COLO829 (cell line): ENCODE measurements at places on chromosomes 3 and 15.

GRCh38 chr15:67372986-67373675 is 118.5 kb downstream of the IQCH start:
- DNase-seq = no peak

DNA sequence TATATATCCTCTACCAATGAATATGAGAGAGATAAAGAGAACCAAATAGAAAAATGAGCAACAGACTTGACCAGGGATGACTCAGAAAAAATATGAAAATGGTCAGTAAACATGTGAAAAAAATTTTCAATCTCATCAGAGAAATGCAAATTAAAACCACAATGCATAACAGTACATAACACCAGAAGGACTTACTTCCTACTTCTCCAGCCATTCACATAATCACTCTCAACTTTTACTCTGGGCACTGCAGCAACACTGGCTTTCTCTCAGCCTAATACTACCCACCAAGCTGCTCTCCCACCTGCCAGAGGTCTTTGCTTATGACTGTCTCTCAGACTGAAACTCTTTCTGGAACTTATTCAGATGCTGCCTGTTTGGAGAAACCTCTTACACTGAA is 49.4 kb downstream of the DPH6 start:
- no peak for DNase-seq

GRCh38 chr15:67407786-67408185 is 113.1 kb upstream of the C15orf61 start:
- DNase-seq = no peak

DNA sequence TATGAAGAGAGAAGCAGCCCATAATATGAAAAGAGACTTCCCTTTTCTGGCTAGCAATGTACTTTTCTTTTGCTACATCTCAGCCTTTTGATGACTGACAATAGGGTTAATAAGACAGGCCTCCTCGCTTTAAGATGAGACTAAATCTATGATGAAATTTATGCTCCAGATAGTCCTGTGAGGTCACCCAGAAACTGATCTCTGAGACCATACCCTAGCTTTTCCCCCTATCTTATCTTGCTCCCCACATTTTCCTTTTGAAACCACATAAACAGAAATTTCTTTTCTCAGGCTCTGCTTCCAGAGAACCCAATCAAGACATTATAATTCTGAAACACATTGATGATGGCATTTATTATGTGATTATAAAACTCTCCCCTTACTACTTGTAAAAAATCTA is 168.8 kb upstream of the CADM2 start:
- no peak for DNase-seq

DNA sequence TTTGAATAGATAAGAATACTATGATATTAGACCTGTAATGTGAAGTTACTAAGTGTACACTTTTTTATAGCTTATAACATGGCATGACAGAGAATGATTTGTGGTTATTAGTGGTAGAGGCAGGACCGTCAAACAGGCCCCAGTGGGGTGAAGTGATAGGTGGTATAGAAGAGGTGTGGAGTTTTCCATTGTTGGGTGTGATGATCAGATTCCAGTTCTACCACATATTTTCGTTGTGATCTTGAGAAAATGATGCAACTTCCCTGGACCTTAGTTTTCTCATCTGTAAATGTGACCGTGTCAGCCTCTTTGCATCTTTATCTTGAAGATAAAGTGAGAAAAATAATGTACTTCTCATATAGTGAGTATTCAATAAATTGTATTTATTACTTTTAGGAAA is 30.3 kb upstream of the UTS2B start:
- DNase-seq = no peak

GRCh38 chr3:10602769-10603768 is 97.7 kb upstream of the ATP2B2 start:
- no peak for DNase-seq

DNA sequence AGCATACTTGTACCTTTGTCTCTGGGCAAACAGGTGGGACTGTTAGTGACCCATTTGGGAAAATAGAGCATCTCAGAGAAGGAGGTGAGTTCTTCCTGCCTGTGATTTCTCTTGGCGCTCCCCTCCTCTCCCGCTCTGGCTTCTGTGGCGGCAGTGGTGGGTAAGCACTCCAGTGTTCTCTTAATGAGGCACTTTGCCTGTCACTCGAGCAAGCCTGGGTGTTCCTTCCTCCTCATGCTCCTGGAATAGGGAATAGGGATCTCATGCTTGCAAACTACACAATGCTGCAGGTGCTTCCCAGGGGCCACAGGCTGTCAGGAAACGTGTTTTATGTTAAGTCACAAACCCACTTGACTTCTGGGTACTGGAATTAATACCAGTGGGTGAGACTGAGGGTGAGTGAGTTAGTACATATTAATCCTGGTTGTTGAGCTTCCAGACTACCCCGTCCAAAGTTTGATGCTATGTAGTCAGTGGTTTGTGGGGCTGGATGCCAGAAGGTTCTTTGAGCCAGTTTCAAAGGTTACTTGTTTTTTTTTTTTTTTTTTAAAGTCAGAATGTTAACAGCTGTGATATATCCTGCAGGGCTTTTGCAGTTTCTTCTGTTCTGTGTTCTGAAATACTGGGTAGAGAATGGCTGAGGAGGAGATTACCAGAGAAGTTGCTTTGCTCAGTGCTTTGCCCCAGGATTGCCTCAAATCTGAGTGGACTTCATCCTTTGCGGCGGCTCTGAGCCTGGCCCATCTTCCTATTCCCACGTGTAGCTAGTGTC is 30.5 kb downstream of the EDEM1 start:
- no peak for DNase-seq

- DNase-seq = no peak
These were observed 468.6 kb upstream of the CFAP20DC start for GRCh38 chr3:59518283-59519055.

GRCh38 chr15:78830514-78831228 is 19.4 kb upstream of the ADAMTS7 start:
- no peak for DNase-seq

- peak; percentile 49 for DNase-seq
These were observed 19.1 kb upstream of the TPM1 start for GRCh38 chr15:63023351-63023945.

- no peak for DNase-seq
These were observed 230.7 kb upstream of the TMC3 start for GRCh38 chr15:81604713-81605112.

DNA sequence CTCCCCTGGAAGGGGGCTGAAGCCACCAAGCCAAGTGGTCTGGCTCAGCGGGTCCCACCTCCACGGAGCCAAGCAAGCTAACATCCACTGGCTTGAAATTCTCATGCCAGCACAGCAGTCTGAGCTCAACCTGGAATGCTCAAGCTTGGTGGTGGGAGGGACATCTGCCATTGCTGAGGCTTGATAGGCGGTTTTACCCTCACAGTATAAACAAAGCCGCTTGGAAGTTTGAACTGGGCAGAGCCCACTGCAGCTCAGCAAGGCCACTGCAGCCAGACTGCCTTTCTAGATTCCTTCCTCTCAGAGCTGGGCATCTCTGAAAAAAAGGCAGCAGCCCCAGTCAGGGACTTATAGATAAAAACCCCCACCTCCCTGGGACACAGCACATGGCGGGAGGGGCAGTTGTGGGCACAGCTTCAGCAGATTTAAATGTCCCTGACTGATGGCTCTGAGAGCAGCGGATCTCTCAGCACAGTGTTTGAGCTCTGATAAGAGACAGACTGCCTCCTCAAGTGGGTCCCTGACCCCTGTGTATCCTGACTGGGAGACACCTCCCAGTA is 23.2 kb upstream of the IGSF10 start:
- no peak for DNase-seq

DNA sequence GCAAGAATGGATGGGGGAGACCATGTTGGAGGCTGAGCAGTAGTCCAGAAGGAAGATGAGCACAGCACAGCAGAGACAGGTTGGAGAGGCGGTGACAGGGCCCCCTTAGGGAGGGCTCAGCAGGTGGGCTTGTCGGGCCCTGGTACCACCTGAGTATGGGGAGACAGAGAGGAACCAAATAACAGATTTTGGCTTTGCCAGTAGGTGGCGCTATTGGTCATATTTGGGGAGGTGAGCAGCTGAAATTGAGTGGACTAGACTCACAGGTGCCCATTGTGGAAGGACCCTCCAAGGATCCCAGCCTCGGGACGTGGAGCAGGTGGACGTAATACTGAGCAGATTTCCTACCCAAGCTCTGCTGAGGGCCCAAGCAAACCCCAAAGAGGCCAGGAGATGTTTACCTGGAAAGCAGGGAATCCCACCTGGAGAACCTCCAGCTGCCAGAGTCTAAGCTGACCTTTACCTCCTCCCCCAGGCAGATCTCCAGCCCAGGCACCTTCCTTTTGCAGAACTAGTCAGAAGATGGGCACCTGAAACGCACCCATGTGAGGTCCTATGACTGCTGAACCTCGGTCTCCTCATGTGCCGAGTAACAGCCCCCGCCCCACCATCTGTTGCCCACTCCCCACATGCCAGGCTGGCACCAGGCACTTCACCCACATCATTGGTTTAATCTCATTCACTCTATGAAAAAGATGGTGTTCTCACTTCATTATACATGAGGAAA is 24.6 kb upstream of the CORO2B start:
- DNase-seq = peak; percentile 42

DNA sequence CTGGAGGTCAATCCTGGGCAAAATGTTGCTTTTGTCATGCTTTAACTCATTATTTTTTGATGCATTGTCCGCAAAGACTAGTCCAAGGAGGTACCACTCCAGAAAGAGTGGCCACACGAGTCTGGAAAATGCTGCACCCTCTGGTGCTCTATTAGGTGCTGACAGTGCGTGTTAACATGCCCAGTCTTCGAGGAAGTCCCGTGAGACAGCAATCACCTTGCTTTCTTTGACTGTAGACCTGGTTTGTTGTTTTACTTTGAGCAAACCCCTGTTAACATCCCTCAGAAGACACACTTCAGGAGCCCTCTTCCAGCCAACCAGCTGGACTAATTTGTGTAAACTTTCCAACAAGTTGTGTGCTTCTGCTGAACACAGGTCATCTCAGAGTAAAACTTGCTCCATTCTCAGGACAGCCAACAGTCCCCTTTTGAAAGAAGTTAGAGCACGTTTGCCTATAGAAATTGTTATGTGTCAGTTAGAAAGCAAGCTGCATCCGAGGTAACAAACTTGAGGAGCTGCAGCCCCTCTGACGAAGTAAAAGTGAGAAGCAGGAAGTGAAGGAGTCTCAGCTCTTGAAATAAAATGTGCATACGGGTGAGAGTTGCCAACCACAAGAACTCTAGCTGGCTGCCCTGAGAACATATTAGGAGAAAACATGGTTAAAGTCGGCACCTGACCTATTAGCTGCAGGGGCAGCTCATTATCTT is 205.0 kb downstream of the LPP start:
- DNase-seq = no peak

GRCh38 chr3:88641033-88641604 is 466.3 kb upstream of the EPHA3 start:
- DNase-seq = no peak

DNA sequence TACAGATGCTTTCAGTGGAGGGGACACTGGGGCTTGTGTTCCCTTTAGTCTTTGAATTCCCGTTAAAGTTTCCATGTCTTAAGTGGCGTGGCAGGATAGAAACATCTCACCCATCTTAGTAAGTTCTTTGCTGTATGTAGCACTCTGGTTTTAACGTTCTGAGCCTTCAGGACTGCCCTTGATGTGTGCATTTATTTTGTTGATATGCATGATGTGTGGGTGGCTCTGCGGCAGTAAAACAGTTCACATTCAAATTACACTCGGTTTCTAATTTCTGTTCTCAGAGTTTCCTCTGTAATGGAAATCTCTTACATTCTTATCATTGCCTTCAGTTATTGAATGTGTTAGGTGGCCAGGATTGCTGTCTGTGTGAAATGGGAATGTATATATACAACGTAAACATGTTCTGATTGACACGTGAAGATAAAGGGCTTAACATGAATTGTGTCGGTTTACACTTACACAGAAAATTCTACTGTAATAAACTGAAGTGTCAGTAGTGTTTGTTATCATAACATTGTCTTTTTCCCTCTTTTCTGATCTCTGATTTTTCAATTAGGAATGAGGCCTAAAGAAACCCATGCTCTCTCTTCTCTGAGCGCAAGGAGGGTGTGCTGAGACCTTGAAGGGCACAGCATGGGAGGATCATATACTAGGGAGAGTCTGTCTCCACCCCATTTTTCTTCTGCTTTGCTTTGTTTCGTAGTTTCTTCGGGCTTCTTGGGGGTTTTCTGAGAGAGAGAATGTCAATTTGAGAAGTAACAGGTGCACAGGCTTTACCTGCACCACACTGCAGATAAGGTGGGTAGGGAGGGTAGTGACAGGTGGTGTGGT is 51.5 kb downstream of the IGF1R start:
- no peak for DNase-seq

GRCh38 chr15:58331913-58332675 is 99.7 kb upstream of the LIPC start:
- peak; percentile 68 for DNase-seq

DNA sequence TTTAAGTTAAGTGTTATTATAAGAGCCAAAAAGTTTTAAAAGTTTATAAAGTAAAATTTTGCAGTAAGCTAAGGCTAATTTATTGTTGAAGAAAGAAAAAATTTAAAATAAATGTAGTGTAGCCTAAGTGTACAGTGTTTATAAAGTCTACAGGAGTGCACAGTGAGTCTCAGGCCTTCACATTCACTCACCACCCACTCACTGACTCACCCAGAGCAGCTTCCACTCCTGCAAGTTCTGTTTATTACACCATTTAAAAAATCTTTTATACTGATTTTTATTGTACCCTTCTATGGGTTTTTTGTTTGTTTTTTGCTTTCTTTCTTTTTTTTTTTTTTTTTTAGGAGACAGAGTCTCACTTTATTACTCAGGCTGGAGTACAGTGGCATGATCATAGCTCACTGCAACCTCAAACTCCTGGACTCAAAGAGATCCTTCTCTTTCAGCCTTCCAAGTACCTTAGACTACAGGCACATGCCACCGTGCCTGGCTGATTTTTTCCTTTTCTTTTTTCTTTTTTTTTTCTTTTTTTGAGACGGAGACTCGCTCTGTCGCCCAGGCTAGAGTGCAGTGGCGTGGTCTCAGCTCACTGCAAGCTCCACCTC is 25.9 kb downstream of the CSTA start:
- DNase-seq = peak; percentile 28

DNA sequence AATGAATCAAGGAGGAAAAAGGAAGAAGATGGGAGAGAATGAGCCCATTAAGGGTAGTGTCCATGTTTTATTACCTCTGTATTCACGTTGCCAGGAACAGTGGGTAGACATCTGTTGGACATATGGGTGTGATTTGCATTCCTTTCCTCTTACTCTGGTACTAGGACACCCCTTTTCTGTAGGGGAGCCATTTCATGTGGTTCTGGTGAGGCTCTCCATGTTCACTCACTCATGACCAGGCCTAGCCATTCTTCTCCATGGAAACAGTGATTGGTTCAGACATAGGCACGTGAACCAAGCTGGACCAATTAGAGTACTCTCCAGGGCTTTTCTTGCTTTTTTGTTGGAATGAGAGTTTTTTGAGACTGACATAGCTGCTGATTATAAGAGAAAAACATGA is 39.6 kb upstream of the PDCD6IP start:
- DNase-seq = no peak

- DNase-seq = no peak
These were observed 66.3 kb downstream of the CRYGS start for GRCh38 chr3:186477876-186478275.

GRCh38 chr15:48414015-48414414 is 82.8 kb downstream of the DUT start:
- no peak for DNase-seq
